Stimulated activated CD4-positive, alpha-beta T cell treated with anti-CD3 and anti-CD28 coated beads, Interleukin-4, amount 100 ng/mL, for 24 hours (primary cell): ENCODE measurements at places on chromosomes 2 and 18.

DNA sequence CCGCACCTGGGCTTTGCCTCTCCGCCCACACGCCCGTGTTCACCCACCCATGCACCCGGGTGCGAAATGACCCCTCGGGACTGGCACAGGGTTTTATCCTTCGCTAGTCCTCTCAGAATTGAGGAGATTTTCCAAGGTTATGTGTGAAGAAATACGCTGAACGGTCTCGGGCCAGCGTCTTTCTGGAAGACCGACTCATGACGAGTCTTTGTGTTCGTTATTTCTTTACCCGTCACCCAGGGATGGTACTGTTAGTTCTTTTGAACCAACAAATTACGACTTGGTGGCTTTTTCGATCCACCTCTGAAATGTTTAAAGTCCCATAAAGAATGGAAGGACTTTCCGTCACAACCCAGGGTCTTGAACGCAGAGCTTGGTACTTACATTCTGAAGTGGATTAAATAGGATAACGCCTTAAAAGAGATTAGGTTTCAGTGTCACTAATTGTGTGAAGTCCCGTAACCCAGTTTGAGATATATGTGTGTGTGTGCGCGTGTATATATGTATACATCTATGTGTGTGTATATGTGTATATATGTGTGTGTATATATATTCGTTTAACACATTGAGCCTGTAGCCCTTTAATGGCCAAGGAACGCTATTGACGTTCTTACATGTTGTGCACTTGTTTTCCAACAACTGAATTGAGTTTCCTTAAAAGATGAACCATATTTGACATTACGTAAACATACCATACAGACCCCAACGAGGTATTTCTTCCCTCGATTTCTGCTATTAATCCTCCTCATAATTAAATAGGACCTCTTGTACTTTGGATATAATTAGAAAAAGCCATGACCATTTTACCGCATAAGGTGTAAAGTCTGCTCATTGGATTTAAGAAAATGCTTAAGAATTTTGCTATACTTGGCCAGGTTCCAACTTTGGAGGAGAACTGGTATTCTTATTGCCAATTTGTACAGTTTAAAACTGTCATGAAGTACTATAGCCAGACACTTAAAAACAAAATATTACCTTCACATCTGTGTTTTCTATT lies 889 bp downstream of the ZC3H15 start:
- no peak for DNase-seq

DNA sequence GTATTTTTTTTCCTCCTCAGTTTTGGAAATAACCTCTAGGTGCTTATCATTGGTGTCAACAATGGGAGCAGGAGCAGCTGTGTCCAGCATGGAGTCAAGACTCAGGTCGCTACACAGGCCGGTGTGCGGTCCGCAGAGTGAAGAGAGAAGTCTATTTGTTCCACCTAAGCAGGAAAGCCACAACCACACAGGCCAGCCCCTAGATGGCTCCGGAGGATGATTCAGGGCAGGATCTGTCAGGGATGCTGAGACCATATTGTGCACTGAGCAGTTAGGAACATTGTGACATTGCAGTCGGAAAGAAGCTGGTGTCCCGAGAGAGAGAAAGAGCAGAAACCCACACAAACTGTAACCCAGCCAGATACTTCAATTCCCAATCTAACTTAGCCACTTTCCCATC lies 136.9 kb downstream of the GAREM1 start:
- no peak for DNase-seq

DNA sequence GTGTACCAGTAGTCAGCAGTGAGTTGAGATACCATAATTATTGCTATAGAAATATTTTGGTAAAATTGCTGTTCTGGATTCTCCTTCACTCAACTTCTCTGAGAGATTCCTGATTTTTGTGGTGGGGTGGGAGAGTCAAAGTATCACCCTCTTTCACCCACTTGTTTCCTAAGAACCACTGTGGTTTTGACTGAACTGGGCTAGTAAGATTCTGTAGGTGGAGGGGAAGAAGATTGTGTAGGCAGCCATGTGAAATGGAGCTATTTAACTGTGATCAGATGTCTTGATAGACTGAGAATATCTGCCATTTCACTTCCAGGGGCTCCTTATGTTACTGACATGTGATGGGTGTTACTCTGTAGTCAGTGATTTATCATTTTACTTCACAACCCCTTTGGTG lies 45.3 kb downstream of the BIRC6 start:
- DNase-seq, result no peak

- DNase-seq, result no peak
Measured at GRCh38 chr18:10398571-10398970, 55.9 kb upstream of the APCDD1 start.

GRCh38 chr2:70785137-70785911 lies 5.1 kb downstream of the FIGLA start:
- DNase-seq, result peak; percentile 20

DNA sequence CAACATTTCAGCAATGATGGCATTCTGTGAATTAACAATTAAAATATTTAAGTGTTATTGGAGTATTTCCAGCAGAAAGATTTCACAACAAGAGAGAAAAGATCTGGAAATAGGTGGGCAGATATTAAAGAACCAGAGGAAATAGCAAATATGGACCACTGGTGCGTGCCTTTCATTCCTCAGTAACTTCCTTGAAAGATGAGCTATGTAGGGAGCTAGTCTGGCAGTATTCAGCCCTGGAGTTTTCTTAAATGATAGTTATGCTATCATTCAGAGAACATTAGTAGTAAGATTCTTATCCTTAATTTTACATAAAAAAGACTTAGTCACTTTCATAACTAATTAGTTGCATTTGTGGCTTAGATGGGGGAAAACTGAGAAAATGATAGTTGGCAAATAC lies 41.5 kb downstream of the TANC1 start:
- no peak for DNase-seq

DNA sequence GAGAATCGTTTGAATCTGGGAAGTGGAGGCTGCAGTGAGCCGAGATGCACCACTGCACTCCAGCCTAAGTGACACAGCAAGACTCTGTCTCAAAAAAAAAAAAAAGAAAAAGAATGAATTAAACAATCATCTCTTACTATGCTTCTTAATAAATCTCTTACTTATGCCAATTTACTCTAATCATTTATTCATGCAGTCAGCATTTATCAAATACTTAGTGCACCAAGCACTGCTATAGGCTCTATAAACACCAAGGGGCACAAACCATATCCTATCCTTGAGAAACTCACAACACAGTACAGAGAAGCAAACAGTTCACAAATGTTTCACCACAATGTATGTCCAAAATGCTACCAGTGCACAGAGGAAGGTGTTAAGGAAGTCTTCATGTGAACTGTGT lies 189.4 kb downstream of the PDE11A start:
- no peak for DNase-seq

- DNase-seq, result no peak
Measured at GRCh38 chr2:104878863-104879512, 25.1 kb downstream of the POU3F3 start.

DNA sequence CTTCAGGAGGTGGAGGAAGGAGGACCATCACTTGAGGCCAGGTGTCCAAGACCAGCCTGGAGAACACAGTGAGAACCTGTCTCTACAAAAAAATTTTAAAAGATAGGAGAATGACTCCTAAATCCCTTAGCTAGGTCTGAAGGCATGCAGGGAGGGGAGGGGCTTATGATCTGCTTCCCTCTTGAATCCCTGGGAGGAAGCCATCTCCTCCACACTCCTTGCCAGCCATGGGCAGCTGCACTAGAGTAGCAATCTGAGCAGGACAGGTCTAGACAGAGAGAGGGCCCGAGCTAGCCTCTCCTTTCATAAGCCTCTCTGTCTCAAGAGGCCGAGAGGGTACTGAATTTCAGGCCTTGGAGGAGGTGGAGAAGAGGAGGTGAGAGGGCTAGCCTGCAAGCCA lies 42.5 kb downstream of the DAPL1 start:
- no peak for DNase-seq

- no peak for DNase-seq
Measured at GRCh38 chr2:28676152-28676835, 75.3 kb upstream of the PPP1CB start.

DNA sequence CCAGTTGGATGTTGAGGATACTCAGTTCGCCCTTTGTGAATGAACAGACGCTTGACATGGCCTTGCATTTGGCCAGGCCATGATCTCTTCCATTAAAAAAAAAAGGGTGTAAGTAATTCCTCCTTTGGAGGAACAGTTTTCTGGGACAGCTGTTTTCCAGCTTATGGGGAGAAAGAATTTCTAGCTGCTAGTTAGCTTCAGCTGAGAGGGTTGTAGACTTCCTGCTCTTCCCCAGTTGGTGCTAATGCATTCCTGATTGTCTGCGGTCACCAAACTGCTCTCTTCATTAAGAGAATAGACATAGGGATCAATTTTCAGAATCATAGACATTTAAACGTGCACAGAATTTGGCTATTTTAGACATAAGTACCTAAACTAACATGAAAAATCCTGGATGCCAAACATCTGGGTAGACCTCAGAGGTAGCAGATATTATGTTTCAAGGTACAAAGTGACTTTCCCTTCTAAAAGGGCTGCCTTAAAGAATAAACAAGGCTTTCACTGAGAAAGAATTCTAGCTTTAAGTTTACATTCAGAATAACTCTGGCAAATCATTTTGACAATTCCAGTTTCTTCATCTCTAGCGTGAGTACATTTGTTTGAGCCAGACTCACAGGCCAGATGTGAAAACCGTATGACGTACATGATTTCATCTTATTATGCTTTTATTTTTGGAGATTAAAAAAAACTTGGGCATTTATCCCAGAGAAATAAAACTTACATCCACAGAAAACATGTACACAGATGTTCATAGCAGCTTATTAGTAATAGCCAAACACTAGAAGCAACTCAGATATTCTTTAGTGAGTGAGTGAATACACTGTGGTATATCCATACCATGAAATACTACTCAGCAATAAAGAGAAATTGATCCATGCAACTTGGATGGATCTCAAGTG lies 71.2 kb downstream of the MAIP1 start:
- DNase-seq, result no peak

GRCh38 chr2:16861530-16861929 lies 195.9 kb upstream of the CYRIA start:
- DNase-seq, result no peak

DNA sequence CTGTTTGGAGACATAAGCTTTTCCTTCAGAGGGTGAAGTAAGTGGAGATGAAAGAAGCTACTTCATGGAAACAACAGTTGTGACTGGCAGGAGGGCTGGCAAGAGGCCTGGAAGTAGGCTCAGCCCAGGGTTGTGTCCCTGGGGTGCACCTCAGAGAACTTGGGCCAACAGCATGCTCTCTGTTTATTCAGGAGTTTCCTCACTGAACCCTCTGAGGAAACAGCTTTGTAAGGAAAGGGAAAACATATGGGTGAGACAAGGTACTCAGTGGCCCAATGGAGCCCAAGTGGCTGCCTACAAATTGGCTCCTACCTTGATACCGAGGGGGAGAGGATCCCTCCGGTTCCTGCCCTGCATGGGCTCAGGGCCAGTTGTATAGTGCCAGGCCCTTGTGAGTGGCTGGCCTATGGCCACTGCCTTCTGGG lies 115.5 kb upstream of the ITGA6 start:
- DNase-seq, result no peak

- no peak for DNase-seq
Measured at GRCh38 chr2:36408198-36408703, 52.7 kb downstream of the CRIM1 start.

- DNase-seq, result peak; percentile 27
Measured at GRCh38 chr2:108594132-108594981, 60.1 kb downstream of the LIMS1 start.

- DNase-seq, result no peak
Measured at GRCh38 chr2:219003267-219003634, 10.0 kb upstream of the CRYBA2 start.
